ENCODE measurements at places on chromosomes 12 and 14.

DNA sequence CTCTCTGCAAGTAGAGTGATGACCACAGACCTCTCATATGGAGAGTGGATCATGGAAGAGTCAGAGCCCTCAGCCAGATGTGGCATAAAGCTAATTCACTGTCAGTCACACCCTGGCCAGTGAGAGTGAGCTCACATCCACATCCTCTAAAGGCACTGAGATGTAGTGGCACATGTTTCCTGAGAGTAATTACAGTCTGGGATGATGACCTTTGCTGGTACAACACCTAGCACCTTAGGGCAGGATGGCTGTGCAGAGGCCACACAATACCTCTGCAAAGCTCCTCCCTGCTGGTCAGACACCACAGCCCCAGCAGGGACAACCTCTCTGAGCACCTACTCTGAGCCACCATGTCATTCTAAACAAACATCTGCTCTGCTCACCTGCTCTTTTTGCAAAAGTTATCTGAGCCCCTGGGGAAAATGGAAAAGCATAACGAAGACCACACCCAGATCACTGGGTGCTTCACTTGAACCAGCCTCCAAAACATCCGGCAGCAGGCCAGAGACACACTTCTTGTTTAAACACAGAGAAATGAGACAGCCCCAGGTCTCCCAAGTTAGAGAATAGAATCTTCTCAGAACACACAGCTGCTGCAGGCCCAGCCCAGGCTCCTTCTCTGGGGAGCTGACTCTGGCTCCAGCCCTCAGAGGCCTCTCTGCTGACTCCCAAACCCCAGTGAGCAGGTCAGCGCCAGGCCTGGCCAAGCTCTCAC is 30.3 kb downstream of the PITPNM2 start:
- no peak for DNase-seq

- no peak for DNase-seq
Observed at GRCh38 chr12:45612044-45612794, 117.3 kb upstream of the ARID2 start.

- DNase-seq: no peak
Observed at GRCh38 chr12:120651821-120652220, 11.4 kb downstream of the CABP1 start.

DNA sequence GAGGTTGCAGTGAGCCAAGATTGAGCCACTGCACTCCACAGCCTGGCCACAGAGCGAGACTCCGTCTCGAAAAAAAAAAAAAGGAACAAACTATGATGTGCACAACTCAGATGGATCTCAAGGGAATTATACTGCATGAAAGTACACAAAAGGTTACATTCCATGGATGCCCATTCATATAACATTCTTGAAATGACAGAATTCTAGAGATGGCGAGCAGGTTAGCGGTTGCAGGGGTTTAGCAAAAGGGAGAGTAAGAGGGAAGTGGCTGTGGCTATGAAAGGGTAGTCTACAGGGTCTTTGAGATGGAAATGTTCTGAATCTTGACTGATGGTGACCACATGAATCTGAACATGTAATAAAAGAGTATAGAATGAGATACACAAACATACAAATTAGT is 49.7 kb downstream of the CKB start:
- DNase-seq: no peak

- no peak for DNase-seq
Observed at GRCh38 chr12:46839232-46839631, 13.4 kb upstream of the SLC38A4 start.

DNA sequence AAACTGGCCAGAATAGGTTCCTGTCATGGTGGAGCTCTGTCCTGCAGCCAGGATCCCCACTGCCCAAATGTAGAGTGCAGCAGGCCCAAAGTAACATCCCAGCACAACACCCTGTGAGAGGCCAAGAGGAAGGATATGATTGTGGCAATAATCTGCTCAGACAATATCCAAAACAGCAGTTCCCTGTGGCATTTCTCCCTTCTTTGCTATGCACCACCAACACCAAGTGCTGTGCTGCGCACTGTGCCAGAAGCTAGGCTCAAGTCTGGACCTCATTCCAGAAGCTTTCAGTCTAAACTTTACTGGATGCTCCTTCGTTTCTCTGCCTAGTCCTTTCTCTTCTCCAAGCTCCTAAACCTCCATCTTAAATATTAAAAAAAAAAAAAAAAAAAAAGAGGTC is 33.4 kb downstream of the SLC11A2 start:
- no peak for DNase-seq

GRCh38 chr12:42326541-42327226 is 717 bp downstream of the PPHLN1 start:
- DNase-seq: no peak

GRCh38 chr12:12997156-12997555 is 2.9 kb downstream of the HEBP1 start:
- no peak for DNase-seq

DNA sequence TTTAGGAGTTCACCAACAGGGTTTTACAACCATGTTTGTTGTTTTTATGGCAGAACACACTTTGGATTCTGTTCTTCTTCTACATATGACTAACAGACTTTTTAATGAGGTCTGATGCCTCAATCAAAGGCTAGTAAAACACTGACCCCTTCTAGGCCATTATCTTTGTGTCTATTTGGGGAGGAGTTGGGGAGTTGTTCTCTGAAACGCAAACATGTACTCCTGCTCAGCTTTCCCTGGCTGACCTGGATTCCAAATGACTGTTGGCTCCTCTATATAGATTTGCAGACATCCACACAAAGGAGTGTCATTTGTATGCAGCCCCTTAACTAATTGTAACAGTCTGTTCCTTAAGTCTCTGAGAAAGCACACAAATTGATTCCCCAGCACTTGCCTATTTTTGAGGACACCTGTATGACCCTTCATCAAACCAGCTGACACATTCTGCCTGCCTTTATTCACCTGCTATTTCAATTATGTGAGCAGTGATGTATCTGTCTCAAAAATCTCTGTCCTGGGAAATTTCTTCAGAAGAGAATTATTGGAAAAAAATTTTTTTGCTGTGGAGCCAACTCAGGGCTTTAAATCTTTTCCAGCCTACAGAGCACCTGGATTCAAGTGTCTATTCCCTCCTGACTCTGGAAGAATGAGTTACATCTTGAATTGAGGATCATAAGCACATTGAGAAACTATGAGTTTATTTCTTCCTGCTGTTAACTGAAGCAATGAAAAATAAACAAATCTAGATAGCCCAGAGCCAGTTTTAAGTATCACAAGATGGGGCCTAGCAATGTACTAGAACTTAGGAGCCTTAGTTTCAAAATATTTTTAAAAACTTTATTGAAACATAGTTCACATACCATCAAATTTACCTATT is 417.2 kb downstream of the RAD51B start:
- DNase-seq: no peak

GRCh38 chr12:67909091-67909531 is 80.1 kb upstream of the IFNG-AS1 start:
- no peak for DNase-seq

All from omental fat pad (tissue), 4 donors.